Immature natural killer cell (primary cell): ENCODE measurements at places on chromosomes 5 and 9. TPM values are rescaled to one million over a fixed set of nuclear protein-coding genes. Genes with fewer than 3 reads are reported as not detected.

The SHC3 gene
- polyA plus RNA-seq, result not detected

- H3K4me1 ChIP-seq, result peaks cover 10% of the 10 kb centered on the region
- peaks cover 6% of the 10 kb centered on the region for H3K27me3 ChIP-seq
- no peak for DNase-seq
Observed at GRCh38 chr5:138745268-138745667, 8.0 kb upstream of the CTNNA1 start.

The DRD1 gene
- polyA plus RNA-seq, result not detected

DNA sequence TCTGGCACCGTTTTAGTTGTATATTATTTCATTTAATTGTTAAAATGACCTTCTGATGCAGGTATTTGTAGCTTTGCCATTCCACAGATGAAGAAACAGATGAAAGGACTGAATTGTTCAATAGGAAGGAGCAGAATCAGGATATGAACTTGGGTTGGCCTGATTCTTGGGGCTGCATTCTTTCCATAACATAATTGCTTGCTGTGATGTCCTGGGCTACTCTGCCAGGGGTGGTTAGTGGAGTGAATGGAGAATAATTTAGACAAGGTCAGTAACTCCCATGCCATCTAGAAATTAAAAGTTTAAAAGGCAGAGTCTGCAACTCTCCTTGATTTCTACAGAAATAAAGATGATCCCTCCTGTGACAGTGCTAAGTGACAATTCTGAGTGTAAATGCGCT lies 15.9 kb downstream of the TLR4 start:
- no peak for DNase-seq
- no peak overlapping the region for H3K27ac ChIP-seq
- H3K27me3 ChIP-seq, result peaks cover 4% of the 10 kb centered on the region
- no peak overlapping the region for H3K4me3 ChIP-seq
- H3K36me3 ChIP-seq, result peaks cover 3% of the 10 kb centered on the region

GRCh38 chr5:21063146-21063545 lies 1075.1 kb upstream of the CDH18 start:
- no peak overlapping the region for H3K27ac ChIP-seq
- peaks cover 4% of the 10 kb centered on the region for H3K36me3 ChIP-seq
- H3K4me3 ChIP-seq, result no peak overlapping the region

GRCh38 chr5:56808211-56808610 lies 7.1 kb upstream of the MAP3K1 start:
- H3K27ac ChIP-seq, result no peak overlapping the region
- no peak for DNase-seq
- H3K4me1 ChIP-seq, result peaks cover 13% of the 10 kb centered on the region
- no peak overlapping the region for H3K4me3 ChIP-seq
- H3K27me3 ChIP-seq, result peaks cover 4% of the 10 kb centered on the region
- no peaks in the 10 kb centered on the region for H3K36me3 ChIP-seq

DNA sequence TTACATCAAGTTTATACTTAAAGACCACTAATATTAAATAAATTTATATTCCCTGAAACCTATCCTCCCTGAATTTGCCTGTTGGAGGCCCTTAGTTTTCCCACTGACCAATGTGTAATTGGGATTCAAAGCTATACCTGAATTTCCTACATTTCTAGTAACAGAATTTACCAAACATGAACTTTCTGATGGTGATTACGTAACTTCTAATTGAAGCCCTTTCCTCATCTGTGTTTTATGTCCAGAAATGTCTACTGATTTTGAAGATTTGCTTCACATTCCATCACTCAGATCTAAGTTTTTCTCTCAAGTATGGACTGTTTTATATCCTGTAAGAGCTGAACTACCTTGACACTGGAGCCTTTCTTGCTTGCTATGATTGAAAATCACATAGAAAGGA lies 12.8 kb downstream of the ZFP62 start:
- no peak for DNase-seq
- no peak overlapping the region for H3K27ac ChIP-seq
- H3K36me3 ChIP-seq, result peaks cover 58% of the 10 kb centered on the region
- no peaks in the 10 kb centered on the region for H3K27me3 ChIP-seq
- no peak overlapping the region for H3K4me3 ChIP-seq

- H3K27ac ChIP-seq, result no peak overlapping the region
- no peaks in the 10 kb centered on the region for H3K4me1 ChIP-seq
- H3K27me3 ChIP-seq, result no peaks in the 10 kb centered on the region
- DNase-seq, result no peak
Observed at GRCh38 chr5:51302343-51302742, 80.9 kb upstream of the ISL1 start.

DNA sequence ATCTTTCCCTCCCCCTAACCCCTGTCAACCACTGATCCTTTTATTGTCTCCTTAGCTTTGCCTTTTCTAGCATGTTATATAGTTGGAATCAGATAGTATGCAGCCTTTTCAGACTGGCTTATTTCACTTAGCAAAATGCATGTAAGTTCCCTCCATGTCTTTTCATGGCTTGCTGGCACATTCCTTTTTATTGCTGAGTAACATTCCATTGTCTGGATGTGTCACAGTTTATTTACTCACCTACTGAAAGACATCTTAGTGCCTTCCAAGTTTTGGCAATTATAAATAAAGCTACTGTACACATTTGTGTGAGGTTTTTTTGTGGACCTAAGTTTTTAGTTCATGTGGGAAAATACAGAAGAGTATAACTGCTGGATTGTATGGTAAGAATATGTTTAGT lies 230.1 kb downstream of the PBX3 start:
- H3K36me3 ChIP-seq, result no peaks in the 10 kb centered on the region
- H3K4me1 ChIP-seq, result no peaks in the 10 kb centered on the region
- no peak overlapping the region for H3K4me3 ChIP-seq

GRCh38 chr5:173614591-173614990 lies 1.9 kb downstream of the BOD1 start:
- H3K4me3 ChIP-seq, result no peak overlapping the region
- H3K36me3 ChIP-seq, result no peaks in the 10 kb centered on the region
- peaks cover 44% of the 10 kb centered on the region for H3K4me1 ChIP-seq
- DNase-seq, result no peak
- H3K27me3 ChIP-seq, result no peaks in the 10 kb centered on the region
- H3K27ac ChIP-seq, result no peak overlapping the region

DNA sequence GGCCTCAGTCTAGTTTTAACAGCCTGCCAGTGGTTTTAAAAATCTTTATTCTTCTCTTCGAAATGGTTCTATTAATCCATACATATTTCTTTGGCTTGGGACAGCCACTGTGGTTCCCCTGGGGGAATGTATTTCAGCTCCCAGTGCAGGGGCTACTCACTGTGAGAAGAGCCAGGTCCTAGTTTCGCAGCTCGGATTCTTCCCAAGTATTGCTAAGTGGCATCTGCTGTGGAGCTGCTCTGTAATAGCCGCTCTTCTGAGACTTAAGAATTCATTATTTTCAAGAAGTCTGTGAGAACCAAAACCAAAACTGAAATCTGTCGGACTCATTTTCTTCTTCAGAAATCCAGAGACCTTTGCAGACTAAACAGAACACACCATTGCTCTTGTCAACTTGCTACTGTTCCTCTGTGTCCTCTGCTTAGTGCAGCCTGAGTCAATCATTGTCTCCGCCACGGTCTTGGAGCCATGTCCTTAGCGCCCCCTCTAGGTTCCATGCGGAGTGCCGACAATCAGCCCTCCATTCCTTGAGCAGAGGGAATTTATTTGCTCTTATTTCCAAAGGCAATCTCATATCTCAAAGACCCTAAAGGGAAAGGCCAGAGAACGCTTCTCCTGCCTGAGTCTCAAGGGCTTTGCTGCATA lies 478.2 kb downstream of the SPATA31D1 start:
- DNase-seq, result no peak
- H3K4me3 ChIP-seq, result no peak overlapping the region
- H3K4me1 ChIP-seq, result no peaks in the 10 kb centered on the region
- peaks cover 3% of the 10 kb centered on the region for H3K27me3 ChIP-seq
- H3K36me3 ChIP-seq, result no peaks in the 10 kb centered on the region

- H3K4me3 ChIP-seq, result peak overlapping the region; percentile 68
- H3K27ac ChIP-seq, result peak overlapping the region; percentile 5
- no peak for DNase-seq
- H3K27me3 ChIP-seq, result no peaks in the 10 kb centered on the region
- peaks cover 95% of the 10 kb centered on the region for H3K4me1 ChIP-seq
Observed at GRCh38 chr5:157292599-157292998, 26.7 kb downstream of the CYFIP2 start.

The TMOD1 gene
- polyA plus RNA-seq, result 3.7 TPM

- peaks cover 2% of the 10 kb centered on the region for H3K27me3 ChIP-seq
- H3K4me3 ChIP-seq, result no peak overlapping the region
- peak overlapping the region; percentile 31 for H3K27ac ChIP-seq
- no peak for DNase-seq
- H3K36me3 ChIP-seq, result no peaks in the 10 kb centered on the region
- H3K4me1 ChIP-seq, result peaks cover 59% of the 10 kb centered on the region
Observed at GRCh38 chr5:180785794-180786221, 16.8 kb downstream of the MGAT1 start.

- H3K4me3 ChIP-seq, result no peak overlapping the region
- H3K36me3 ChIP-seq, result no peaks in the 10 kb centered on the region
- H3K27ac ChIP-seq, result no peak overlapping the region
- H3K27me3 ChIP-seq, result peaks cover 6% of the 10 kb centered on the region
Observed at GRCh38 chr9:86219606-86220005, 39.9 kb downstream of the C9orf153 start.

DNA sequence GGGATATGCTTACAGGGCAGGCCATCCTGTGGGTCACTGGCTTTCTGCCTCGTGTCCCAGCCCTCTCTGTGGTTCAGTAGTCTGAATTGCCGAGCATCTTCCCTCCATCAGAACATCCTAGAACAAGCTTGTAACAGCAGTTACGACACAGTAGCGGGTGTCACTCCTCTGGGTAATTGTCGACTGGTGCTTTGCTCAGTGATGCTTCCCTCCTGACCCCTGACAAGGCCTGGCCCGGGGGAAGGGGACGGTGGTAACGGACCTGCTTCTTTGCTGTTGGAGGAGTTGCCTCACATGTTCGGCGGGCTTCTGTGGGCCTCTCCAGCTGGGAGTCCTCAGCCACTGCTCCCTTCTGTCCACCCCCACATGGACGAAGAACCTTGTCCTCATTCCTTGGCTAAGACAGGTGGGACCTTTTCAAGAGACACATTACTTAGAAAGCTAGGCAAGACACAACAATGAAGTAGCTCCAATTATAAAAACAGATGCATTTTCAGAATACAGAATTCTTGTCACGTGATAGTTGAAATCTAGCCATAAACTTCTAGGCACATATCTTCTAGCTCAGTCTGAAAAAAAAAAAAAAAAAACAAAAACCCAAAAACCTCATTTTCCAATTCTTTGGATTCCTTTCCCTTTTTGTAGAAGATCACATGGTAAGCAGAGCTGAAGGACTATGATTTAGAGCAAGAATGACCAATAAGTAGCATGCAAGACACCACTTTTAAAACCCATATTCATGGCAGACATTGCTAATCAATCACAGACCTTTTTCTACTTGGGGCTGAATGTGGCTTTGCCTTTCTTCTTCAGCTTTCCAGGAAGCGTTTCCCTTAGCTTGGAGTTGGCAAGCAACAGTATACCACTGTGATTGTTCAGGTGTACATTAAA lies 25.0 kb downstream of the HMCN2 start:
- no peaks in the 10 kb centered on the region for H3K4me1 ChIP-seq
- H3K36me3 ChIP-seq, result no peaks in the 10 kb centered on the region
- DNase-seq, result no peak
- H3K27me3 ChIP-seq, result peaks cover 4% of the 10 kb centered on the region

GRCh38 chr5:110053205-110053604 lies 363.5 kb downstream of the MAN2A1 start:
- peaks cover 15% of the 10 kb centered on the region for H3K4me1 ChIP-seq
- H3K27me3 ChIP-seq, result no peaks in the 10 kb centered on the region
- H3K27ac ChIP-seq, result no peak overlapping the region
- H3K4me3 ChIP-seq, result no peak overlapping the region

DNA sequence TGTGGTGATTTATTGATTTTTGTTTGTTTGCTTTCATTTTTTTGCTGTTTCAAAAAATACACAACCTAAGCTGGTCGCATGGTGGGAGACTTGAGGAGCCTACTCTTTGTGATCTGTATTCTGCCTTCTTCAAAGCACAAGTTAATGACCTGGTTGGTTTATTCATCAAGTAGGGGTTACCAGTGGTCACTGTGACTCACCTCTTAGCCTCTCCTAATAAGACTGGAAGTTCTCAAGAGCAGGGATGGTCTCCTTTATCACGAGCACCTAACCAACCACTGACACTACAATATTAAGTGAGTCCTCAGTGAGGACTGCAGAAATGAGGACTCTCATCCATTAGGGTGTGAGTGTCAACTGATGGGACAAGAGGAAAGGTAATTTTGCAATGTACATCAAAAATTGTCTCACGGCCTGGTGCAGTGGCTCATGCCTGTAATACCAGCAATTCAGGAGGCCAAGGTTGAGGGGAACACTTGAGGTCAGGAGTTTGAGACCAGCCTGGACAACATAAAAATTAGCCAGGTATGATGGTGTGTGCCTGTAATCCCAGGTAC lies 13.6 kb upstream of the MTMR12 start:
- peaks cover 5% of the 10 kb centered on the region for H3K36me3 ChIP-seq
- peaks cover 5% of the 10 kb centered on the region for H3K4me1 ChIP-seq
- no peak overlapping the region for H3K27ac ChIP-seq
- H3K4me3 ChIP-seq, result no peak overlapping the region
- no peak for DNase-seq

- no peak overlapping the region for H3K4me3 ChIP-seq
- peaks cover 1% of the 10 kb centered on the region for H3K27me3 ChIP-seq
- no peaks in the 10 kb centered on the region for H3K4me1 ChIP-seq
- no peaks in the 10 kb centered on the region for H3K36me3 ChIP-seq
- no peak for DNase-seq
- no peak overlapping the region for H3K27ac ChIP-seq
Observed at GRCh38 chr5:10800852-10801251, 39.8 kb upstream of the DAP start.
